ENCODE measurements at places on chromosomes 11 and 22. TPM values are rescaled to one million over a fixed set of nuclear protein-coding genes. Genes with fewer than 3 reads are reported as not detected.

- DNase-seq: no peak
Observed at GRCh38 chr11:61635304-61635703, 44.9 kb upstream of the DAGLA start.

- no peak for DNase-seq
Observed at GRCh38 chr11:112520354-112520753, 259.7 kb upstream of the PLET1 start.

- no peak for DNase-seq
Observed at GRCh38 chr11:111204211-111204610, 41.3 kb upstream of the POU2AF2 start.

DNA sequence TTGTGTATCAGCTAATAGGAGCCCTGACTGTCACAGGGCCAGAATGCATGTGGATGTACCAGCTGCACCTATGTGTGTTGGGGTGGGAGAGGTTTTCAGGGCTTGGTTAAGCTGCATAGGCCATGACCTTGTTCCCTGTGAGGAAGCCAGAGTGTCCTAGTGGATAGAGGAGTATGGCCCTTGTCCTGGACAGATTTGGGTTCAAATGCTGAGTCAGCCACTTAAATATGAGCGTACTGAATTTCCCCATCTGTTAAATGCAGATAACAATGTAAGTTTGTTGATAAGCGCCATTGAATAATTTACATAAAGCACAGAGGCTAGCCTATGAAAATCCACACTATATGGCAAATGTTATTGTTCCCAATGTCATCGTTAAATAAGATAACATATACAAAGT lies 74.4 kb downstream of the PANX1 start:
- DNase-seq: no peak

GRCh38 chr11:29333993-29334775 lies 682.6 kb downstream of the KCNA4 start:
- peak; percentile 32 for DNase-seq

- DNase-seq: no peak
Observed at GRCh38 chr11:5527716-5528115, 11.2 kb upstream of the UBQLNL start.

GRCh38 chr22:50481440-50482106 lies at the start of gene ADM2:
Gene ADM2, plus strand, starts transcription at chr22:50481543. Its CDS starts 305 bp downstream, at chr22:50481848.
- DNase-seq: peak; percentile 24

- DNase-seq: no peak
Observed at GRCh38 chr11:102047305-102047924, at the start of gene CFAP300. Gene CFAP300, plus strand, starts transcription at chr11:102047437. Its CDS starts 34 bp downstream, at chr11:102047471.

DNA sequence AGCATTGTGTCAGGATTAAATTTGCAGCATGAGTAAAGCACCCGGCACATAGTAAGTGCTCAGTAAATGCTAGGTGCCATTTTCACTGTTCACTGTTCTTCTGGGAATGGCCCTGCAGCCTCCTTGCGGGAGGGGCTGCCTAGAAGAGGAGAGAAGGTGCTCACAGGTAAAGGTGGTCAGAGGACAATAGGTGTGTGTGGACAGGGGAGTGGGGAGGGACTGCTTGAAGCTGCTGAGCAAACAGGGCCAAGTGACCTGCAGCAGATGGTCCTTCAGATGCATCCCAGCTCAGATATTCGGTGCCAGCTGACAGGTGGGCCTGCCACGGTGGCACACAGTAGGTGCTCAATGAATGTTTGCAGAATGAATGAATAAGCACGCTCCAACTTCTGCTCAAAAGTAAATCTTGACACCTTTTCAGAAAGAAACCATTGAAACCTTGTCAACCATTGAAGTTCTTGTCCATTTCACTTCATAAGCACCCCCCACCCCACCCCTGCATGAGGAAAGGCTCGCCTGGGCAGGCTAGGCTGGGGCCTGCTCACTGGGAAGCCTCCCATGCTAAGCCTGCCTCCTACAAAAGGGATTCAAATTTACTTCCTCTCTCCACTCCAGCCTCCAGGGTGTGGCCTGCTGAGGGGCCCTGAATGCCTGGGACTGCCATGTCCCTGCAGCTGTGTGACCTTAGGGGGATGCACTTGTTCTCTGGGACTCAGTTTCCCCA lies 1.6 kb downstream of the KIAA0930 start:
- DNase-seq: no peak

- DNase-seq: no peak
Observed at GRCh38 chr22:45155050-45155840, 8.5 kb upstream of the NUP50 start.

- no peak for DNase-seq
Observed at GRCh38 chr11:23413057-23413456, 552.8 kb upstream of the CCDC179 start.

DNA sequence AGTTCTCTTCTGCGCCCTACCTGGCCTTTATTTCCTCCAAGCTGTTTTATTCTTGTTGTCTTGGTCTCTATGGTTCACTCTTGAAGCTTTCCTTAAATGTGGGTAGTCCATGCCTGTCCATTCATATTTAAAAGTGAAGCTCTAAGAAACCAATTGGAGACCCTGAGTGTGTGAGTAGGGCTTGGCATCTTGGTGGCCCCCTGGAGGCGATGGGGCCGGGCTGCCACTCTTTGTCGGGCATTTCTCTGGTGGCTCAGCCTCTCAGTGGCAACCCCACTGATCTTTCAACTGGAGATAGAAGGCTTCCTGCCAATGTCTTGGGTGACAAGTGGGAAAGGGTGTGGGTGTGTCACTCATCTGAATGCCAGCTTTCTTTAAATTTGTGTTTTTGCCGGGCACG lies 9.1 kb downstream of the TRPT1 start:
- no peak for DNase-seq

DNA sequence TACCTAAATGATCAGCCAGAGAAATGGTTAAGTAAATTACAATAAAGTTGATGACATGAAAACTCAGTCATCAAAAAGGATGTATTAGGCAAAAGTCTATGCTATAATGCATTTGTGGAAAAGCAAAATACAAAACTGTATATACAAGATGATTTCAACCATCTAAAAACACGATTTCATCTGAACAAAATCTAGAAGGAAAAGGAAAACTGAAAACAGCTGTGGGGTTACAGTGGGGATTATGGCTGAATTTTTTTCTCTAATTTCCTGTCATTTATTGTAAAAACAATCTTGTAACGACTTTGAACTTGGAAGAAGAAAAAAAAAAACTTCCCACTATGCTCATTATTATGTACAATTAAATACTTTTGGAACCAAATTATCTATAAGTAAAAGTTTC lies 30.3 kb downstream of the CHEK2 start:
- DNase-seq: no peak

- no peak for DNase-seq
Observed at GRCh38 chr11:117186431-117186761, 7.9 kb downstream of the SIDT2 start.

GRCh38 chr11:75577207-75577606 lies 15.2 kb downstream of the SERPINH1 start:
- DNase-seq: no peak

- DNase-seq: no peak
Observed at GRCh38 chr11:131845255-131845654, 474.8 kb downstream of the NTM start.

- DNase-seq: peak; percentile 22
Observed at GRCh38 chr11:1382831-1383607, 6.7 kb upstream of the BRSK2 start.

- DNase-seq: no peak
Observed at GRCh38 chr11:111183706-111184105, 61.8 kb upstream of the POU2AF2 start.

DNA sequence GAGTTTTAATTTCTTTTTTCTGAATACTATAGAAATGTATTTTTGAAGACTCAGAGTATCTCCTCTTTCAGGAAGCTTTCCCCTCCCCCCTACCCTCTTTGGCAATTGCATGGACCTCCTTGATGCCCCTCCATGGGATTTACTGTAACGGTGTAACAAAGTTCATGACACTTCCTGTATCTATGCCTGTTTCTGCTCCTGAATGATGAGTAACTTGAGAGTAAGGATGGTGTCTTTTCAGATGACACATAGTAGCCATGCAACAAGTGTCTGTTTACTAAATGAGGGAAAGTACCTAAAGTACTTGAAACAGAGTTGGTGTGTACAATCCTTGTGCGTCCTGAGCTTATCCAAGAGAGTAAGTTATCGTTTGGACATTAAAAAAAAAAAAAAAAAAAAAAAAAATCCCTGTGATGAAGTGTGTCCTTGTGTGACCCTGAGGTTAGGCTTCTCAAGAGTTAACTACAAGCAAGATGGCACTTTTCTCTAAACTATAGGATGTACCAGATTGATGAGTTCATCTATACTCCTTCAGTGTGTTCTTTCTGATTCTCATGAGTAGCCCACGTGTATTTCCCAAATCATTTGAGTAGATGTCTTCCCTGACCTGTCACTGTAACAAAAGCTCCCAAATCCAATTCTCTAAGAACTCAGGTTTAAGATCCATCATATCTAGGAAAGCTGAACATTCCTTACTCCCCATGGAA lies 7.4 kb downstream of the ETS1 start:
- DNase-seq: no peak

DNA sequence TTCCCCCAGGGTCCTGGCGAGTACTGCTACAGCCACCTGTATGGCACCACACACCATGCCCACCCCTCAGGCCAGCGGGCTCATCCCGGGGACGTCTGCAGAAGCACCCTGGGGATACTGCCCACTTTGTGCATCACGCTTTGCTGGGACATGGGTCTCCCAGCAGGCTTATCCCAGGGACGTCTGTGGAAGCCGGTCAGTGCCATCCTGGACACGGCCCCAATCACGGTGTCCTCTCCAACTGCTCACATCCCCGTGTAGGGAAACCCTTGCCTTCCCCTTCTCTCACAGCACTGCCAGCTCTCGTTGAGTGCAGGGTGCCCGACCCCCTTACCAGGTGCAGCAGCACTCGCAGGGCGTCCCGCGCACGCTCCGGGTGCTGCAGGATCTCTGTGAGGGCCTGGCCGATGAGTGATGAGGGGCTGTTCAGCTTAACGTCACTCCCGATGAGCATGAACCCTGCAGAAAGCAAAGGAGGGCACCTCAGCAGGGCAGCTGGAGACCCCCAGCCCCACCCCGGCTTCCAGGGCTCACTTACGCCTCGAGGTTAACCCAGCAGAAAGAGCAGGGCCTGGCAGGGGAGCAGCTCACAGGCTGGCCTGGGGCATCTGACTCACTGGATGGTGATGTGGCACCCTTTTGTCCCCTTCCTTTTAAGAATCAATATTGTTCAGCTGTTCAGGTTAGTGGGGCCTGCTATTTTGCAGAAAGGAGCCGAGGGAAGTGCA lies 76.9 kb upstream of the PITPNB start:
- no peak for DNase-seq

SCGB1A1 gene
- total RNA-seq: not detected

P4HA3 gene
- not detected for total RNA-seq

CBY1 gene
- 28.8 TPM for total RNA-seq

NXPE1 gene
- total RNA-seq: not detected

PVALB gene
- not detected for total RNA-seq

YWHAH gene
- 92.7 TPM for total RNA-seq

IL18 gene
- total RNA-seq: 1.4 TPM

DSCAML1 gene
- 0.14 TPM for total RNA-seq

MS4A15 gene
- total RNA-seq: not detected

OLFML1 gene
- 0.69 TPM for total RNA-seq

OR51V1 gene
- total RNA-seq: not detected

PEX16 gene
- 21.8 TPM for total RNA-seq
